ENCODE measurements at places on chromosomes 3 and 15.

DNA sequence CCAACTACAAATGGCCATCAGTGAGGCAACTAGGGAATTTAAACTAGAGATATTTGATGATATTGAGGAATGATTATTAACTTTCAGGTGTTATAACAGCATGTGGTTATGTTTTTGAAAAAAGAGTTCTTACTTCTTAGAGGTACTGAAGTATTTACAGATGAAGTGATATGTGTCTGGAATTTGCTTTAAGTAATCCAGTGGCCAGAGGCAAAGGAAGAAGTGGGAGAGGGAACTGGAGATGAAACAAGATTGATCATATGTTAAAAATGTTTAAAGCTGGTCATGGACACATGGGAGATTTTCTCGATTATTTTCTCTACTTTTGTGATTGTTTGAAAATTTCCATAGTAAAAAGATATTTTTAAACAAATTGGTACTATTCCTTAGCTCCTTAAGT, 53.3 kb upstream of the SLCO2A1 start:
- DNase-seq = no peak

DNA sequence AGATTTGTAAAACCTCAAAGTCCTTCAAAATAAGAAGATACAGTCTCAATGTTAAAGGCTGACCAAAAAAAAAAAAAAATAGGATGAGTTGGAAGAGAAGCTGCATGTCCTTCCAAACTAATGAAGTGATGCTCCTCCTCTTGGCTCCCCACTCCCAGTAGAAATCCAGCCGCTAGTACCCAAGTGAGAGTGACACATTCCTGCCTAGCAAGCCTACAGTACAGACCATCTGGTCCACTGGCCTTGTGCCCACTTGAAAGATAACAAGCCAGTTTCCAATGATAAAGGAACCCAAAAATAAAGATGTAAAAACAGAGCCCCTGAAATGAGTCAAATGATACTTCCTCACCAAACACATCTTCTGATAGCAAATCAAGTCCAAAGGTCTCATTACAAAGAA, 258.7 kb upstream of the NSMCE3 start:
- DNase-seq = no peak

- DNase-seq = no peak
Observed at GRCh38 chr15:91897585-91898372, 44.3 kb downstream of the SLCO3A1 start.

GRCh38 chr3:45480218-45480617, 91.8 kb downstream of the LARS2 start:
- no peak for DNase-seq

DNA sequence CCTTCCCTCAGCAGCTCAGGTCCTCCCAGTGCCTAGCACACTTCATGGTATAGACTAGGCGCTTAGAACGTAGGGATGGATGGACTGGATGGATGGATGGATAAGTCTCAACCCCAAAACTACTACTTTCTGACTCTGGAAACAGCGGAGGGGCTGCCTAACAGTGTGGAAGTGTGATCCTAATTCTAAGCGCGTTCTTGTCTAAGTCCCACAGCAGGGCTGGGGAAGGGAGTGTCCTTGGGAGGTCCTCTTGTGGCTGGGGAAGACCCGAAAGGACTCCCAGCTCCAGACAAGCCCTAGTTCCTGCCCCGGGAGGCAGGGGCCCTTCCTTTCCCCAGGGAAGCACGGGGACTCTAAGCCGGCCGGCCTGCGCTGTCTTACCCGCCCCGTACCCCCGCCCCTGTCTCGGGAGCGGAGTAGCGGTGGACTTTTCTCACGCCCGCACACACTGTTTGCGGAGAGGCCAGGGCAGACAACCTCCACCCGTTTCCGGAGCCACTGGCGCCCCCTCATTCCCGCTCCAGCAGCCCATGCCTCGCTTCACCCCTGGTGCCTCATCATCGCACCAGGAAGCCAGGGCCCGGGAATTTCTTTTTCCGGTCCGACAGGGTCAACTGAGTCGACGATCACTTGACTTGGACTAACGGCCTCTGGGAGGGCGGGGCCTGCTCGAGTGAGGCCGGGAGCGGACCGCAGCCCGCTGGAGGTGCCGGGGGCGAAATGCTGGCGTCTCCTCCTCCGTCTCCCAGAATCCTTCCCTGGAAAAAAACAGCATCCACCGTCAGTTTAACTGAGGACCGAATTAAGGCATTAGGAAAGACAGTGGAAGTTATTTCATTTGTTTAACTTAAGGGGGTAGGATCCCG, 133.3 kb downstream of the TBC1D2B start:
- no peak for DNase-seq

DNA sequence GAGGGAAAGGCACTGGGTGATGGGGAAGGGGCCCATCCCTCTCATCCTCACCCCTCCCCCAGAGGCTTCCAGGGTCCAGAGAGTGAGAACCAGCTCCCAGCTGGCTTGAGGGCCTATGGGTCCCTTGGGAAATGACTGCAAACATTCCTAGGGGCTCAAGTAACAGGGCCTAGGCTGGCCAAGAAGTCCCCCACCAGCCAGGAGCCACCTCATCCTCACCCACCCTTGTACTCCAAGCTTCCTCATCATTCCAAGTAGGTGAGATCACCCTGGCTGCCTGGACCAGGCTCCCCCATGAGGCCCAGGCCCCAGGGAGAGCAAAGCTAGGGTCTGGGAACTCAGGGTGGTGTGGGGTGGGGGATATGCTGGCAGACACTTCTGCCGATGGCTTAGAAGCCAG, 14.8 kb downstream of the LOXL1 start:
- DNase-seq = no peak

DNA sequence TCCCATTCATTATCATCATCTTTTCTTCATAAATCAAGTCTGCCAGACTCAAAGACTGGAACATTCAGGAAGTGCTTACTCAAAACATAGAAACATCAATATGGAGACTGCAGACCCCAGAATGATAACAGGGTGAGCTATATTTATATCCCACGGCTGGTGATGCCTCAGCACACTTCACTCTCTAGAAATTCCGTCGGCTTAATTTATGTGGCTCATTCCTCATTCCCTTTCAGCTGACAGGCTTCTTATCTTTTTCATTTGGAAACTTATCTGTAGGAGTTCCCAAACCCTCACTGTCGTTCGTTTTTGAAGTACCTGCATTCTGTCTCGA, 45.5 kb downstream of the RFTN1 start:
- no peak for DNase-seq

- no peak for DNase-seq
Observed at GRCh38 chr15:58240191-58240932, 102.2 kb downstream of the AQP9 start.

GRCh38 chr15:66387163-66388042, 691 bp downstream of the MAP2K1 start:
- peak; percentile 75 for DNase-seq

- no peak for DNase-seq
Observed at GRCh38 chr3:150515210-150515609, 31.1 kb downstream of the SERP1 start.

DNA sequence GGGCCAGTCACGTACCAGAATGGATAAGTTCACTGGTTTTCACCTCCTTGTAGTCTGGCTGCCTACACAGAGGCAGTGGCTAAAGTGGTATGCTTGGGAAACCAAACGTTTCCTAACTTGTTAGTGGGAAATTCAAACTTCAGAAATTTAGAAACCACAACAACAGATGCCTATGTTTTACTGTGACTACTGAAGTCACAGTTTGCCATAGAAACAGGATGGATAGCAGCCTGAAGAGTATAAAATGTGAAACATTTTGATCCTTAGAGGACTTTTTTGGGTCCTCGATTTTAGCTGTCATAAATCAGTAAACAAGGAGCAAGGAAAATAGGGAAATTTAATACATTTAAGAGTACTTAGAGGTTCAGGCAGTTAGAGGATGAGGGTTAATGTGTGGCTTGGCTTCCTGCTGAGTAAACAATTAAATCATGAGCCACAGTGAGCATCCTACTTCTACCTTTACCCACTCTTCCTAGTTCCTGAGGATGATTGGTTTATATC, 48.6 kb downstream of the CMSS1 start:
- DNase-seq = no peak

DNA sequence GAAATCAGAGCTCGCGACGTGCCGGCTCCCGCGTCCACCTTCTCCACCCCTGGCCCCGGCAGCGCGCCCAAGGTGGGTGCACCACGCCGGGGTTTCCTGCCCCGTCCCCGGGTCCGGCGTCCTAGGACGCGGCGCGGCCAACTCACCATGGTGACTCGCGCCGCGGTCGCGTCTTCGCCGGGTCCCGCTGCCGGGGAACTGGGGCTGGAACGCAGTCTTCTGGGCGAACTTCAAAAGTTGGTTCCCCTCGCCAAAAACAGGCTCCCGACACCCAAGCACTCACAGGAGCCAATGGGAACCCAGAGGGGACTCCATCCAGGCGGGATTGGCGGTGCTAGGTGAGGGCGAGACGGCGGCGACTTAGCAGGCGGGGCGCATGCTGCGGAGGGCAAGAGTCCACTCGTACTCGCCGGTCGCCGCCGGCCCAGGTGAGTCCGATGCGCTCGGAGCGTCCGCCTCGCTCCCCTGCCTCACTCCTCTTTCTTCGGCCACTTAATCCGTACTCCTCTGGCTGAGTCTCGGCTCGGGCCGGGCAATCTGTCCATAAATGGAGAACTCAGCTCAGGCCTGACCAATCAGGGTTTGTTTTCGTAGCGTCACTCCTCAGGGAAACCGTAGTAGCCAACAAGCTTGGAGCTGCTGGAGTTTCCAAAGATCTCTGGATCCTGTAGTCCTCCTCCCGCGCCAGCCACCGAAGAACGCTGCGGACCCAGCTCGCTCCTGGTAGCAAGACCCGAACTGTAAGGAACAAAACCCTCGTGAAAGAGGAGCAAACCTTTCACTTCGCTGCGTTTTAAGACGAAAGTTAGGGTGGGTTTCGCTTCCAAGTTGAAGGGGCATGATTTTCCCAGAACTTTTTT, at the start of gene MYO1E:
Gene MYO1E, minus strand, starts transcription at position 520 of the 860 bp plus-strand sequence. Its CDS starts 371 bp downstream, at position 149.
- DNase-seq = peak; percentile 1

GRCh38 chr15:67833710-67834511, 5.9 kb downstream of the RNU6-1 start:
- no peak for DNase-seq

GRCh38 chr3:69806735-69807438, 67.6 kb downstream of the MITF start:
- DNase-seq = no peak

GRCh38 chr3:160413613-160414248, 14.3 kb downstream of the SMC4 start:
- DNase-seq = no peak

- DNase-seq = no peak
Observed at GRCh38 chr3:159233734-159234133, 431.9 kb downstream of the MFSD1 start.

- peak; percentile 33 for DNase-seq
Observed at GRCh38 chr15:40844696-40845030, 815 bp downstream of the SPINT1 start.

DNA sequence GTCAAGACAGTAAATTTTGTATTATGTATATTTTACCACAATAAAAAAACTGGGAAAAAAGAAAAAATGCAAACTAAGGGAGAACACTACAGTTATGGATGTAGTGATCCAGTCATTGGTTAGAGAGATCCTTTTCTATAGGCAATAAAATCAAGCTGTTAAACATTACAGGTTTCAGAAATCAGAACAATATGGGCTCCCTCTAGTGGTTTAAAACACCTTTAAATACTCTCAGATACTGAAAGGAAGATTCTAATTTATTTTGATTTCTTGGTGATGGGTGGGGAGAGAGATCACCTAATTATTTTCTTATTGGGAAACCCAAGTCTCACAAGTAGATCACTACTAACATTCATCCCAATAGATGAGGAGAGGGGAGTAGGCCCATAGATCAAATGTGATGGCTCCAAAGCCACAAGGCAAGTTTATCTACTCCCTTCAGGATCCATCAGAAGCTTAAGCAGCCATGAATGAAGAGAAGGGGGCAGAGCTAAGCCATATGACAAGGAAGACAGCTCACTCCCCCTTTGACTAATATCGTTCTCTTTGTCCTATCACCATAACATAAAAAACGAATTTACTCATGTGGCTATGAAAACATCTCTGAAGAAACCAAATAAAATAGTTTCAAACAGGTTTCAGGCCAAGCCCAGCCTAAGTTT, 118.6 kb downstream of the ANO10 start:
- DNase-seq = no peak

DNA sequence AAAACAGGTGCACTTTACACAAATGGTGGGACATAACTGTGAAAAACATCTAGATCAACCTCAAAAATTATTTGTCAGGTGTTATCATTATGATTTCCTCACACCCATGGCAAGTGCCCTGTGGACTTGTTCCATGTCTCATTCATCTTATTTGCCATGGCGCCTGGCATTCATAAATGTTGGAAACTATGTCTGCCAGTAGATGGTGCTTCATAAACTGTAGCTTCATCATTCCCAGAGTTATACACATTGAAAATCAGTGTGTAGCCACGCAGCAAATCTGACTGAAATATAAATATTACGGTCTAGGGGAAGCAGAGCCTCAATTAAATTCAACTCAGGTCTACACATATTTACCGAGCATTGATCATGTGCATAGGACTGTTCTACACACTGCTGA, 90.7 kb downstream of the IMPG2 start:
- no peak for DNase-seq

DNA sequence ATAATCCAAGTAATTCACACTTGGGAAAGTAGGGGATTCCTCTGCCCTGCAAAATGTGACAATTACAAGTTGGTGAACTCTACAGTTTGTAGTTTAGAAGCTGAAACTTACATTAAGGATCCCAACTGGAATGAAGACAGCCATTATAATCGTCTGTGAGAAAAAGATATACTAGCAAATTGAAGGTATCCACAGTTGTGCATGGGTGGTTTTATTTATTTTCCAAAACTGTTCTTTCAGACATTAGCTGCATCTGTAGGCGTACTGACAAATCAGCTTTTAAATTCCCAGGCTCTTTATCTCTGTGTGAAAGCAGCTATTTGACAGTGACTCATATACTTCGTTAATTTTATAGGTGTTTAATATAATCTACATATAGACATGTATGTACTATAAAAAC, 12.5 kb upstream of the ISL2 start:
- no peak for DNase-seq

GRCh38 chr15:50053055-50053856, 65.8 kb downstream of the ATP8B4 start:
- DNase-seq = no peak

DNA sequence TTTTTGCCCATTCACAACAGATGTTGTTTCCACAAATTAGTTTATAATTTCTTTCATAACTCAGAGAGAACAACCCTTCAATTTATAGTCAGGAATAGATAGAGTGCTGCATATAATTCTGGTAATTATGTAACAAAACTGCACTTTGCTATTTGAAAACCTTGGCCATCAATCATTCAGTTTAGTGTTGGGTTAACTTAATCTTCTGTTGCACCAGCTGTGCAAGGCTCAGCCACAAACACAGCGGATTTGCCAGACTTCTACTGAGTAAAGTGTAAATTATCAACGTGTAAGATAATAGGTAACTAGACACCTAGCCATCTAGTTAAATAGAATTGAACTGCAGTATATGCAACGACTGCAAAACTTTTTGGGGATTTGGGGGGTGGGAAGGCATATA, 1064.3 kb upstream of the EPHA6 start:
- DNase-seq = no peak

DNA sequence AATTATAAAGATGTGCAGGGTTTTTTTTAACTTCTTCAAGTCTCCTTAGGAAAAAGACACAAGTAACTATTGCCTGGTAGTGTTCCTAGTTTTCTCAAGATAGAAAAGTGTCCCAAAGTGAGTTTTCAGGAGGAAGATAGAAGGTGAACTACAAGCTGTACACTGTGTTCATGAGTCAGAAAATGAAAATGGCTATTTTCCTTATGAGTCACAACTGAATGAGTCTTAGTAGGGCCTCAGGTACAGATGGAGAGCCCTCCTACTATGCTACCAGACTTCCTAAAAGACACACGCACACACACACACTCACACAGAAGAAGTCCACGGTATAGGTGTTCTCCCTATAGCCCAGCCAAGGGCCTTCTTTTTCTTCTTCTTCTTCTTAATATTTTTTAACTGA, 3.1 kb downstream of the MYO1E start:
- no peak for DNase-seq

Measured in stimulated activated CD4-positive, alpha-beta T cell treated with anti-CD3 and anti-CD28 coated beads, TNF-alpha, amount 100 ng/mL, for 48 hours (primary cell).